Coronary artery (tissue), 2 donors: ENCODE measurements at places on chromosomes 3 and 15.

- DNase-seq: no peak
Measured at GRCh38 chr15:61200626-61201025, 28.5 kb downstream of the RORA start.

GRCh38 chr3:61269435-61269834 lies 18.2 kb upstream of the FHIT start:
- no peak for DNase-seq

DNA sequence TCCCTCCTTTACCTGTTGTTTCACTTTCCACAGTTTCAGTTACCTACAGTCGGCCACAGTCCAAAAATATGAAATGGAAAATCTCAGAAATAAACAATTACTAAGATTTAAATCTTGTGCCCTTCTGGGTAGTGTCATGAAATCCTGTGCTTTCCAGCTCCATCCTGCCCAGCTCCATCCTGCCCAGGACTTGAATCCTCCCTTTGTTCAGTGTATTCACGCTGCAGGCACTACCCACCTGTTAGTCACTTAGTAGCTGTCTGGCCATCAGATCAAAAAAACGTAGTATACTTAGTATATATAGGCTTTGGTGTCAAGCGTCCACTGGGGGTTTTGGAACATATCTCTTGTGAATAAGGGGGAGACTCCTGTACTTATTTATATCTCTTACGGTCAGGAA lies 329.0 kb upstream of the SEMA6D start:
- DNase-seq: no peak

- no peak for DNase-seq
Measured at GRCh38 chr15:94487635-94488034, 256.3 kb downstream of the MCTP2 start.

DNA sequence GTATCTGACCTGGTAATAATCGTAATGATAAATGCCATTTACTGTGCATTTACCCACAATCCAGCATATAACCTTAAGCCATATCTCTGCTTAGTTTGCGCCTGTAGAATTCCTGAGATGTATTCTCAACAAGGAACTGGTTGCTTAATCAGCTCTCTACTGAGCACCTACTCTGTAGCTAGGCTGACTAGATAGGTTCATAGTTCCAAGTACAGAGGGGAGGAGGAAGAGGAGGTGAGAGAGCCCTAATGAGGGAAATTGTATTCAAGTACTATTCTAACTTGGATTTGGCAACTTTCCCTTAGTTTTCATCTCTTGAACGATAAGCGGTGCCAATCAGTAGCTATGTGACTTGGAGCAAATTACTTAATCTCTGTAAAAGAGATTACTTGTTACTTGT lies 5.6 kb upstream of the AKAP13 start:
- no peak for DNase-seq

- no peak for DNase-seq
Measured at GRCh38 chr15:81752546-81752942, 293.3 kb downstream of the MEX3B start.

- no peak for DNase-seq
Measured at GRCh38 chr15:83283813-83284558, 478 bp downstream of the BNC1 start.

- DNase-seq: peak; percentile 79
Measured at GRCh38 chr3:71725271-71725991, at the start of gene EIF4E3. TSS of gene EIF4E3 (minus strand) at chr3:71725402. CDS start at chr3:71725367, 35 bp downstream.

DNA sequence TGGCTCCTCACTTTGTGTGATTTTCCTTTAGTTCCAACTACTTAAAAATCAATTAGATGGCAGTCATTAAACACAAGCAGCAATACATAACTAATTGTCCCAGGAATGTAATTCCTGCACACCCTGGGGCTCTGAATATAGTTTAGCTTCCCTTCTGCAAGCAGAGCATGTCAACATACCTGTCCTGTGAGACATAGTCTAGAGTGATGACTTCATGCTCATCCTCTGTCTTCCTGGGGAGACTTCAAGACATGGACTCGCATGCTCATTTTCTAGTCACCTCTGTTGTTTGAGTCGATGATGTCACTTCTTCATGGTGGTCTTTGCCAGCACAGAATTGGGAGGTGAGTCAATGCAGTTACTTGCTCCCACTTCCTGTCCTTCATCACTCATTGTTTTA lies 15.7 kb downstream of the C3orf52 start:
- DNase-seq: no peak

DNA sequence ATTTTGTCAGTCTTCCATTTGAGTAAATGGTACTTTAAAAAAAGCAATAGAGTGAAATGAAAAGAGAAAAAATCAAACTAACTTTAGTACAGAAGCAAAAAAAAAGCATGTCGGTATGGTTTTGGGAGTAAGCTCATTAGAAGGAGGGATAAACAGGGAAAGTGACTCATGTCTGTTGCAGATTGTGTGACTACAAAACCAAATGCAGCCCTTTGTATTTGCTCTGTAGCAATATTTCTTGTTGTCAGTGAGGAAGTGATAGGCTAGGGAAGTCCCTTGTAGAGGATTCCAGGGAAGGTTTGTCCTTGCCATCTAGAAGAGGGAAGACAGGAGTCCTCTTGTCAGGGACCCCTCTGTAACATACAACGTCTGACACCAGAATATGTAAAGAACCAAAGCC lies 150.5 kb upstream of the POU1F1 start:
- DNase-seq: no peak
